ENCODE measurements at places on chromosomes 5 and 9.

GRCh38 chr9:126722252-126722921 lies 82.5 kb upstream of the ZBTB43 start:
- DNase-seq: peak; percentile 94

DNA sequence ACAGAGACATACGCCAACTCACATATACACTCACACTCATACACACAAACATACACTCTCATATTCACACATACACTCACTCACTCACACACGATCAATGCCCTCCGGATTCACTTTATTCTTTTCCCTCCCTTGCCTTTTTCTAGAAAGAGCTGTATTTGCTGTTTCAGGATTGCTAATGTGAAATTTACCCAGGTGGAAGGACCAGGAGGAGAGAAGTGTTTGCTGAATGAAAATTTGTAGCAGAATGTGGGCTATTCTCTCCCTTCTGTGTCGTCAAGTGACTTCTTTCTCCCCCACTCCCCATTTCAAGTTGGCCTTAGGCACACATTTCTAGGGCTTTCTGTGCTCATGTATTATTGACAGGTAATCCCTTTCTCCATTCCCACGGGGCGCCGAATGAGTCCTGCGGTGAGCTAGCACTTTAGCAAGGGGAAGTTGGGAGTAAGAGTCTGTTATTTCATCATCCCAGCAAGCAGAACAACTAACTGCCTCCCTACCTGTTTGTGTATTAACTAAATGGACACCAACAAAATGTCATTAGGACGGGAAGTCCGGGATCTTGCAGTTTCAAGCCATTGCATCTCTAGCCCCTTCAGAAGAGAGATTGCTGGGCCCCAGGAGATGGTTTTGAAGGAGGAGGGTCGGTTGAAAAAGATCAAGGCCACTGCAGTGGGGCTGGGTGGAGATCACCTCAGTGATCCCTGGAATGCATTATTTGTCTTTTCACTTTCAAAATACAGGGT lies 97.1 kb upstream of the TAF11L2 start:
- DNase-seq: no peak

- no peak for DNase-seq
Observed at GRCh38 chr5:85590764-85591163, 1027.0 kb upstream of the COX7C start.

- DNase-seq: no peak
Observed at GRCh38 chr9:8713149-8713810, 913.7 kb upstream of the DMAC1 start.

DNA sequence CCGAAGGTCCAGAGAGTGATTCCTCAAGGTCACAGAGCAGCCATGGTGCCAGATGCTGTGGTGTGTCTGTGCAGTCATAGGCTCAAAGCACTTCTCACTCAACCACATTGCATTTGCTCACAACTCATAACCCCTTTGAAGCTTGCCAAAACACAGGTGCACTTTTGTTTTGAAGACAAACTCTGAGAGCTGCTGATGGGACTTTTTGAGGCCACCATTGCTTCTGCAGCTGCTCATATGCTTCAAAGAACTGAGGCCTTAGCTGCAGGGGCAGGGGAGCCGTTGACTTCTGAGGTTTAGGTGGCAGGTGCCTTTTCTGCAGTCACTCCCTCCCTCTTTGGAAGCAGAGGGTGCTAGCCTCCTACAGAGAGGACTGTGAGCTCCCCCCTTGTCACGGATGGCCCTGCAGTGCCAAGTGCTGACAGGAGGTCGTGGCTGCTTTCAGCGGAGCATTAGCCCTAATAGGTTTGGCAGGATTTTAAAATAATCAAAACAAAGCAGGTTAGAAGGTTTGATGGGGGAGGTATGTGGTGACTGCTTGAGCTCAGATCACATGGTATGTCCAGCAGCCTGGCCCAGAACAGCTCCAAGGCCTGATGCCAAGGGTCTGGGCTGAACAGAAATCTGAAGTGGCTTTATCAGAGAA lies 232.1 kb downstream of the MAN2A1 start:
- no peak for DNase-seq

GRCh38 chr9:96150324-96151227 lies 151.4 kb downstream of the HSD17B3 start:
- no peak for DNase-seq

GRCh38 chr9:8877753-8878494 lies 1078.3 kb upstream of the DMAC1 start:
- DNase-seq: no peak

DNA sequence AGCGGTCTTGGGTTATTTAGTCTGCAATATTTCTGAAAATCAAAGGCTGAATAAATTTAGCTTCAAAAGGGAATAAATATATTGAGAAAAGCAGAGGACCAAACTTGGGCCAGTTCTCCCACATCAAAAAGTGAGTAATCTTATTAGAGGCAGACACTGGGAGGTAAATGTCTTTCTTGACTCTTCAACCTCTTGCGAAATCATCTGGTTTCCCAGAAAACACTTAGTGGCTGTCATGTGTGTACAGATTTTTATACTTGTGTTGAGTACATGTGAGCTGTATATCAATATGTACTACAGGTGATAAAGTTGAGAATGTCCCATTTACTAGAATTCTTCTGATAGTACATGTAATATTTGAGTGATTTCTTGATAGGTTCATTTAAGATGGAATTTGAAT lies 454.9 kb downstream of the PRR16 start:
- DNase-seq: no peak

DNA sequence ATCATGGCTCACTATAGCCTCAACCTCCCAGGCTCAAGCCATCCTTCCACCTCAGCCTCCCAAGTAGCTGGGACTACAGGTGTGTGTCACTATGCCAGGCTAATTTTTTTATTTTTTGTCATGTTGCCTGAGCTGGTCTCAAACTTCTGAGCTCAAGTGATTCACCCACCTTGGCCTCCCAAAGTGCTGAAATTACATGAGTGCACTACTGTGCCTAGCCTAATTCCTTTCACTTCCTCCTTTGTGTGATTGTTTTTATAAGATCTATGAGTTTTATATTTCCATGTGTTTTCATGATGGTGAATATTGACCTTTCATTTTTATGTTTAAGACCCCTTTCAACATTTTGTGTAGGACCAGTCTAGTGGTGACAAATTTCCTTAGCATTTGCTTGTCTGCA lies 55.2 kb upstream of the IL12B start:
- no peak for DNase-seq

GRCh38 chr5:145965804-145966203 lies 29.4 kb downstream of the SH3RF2 start:
- no peak for DNase-seq

DNA sequence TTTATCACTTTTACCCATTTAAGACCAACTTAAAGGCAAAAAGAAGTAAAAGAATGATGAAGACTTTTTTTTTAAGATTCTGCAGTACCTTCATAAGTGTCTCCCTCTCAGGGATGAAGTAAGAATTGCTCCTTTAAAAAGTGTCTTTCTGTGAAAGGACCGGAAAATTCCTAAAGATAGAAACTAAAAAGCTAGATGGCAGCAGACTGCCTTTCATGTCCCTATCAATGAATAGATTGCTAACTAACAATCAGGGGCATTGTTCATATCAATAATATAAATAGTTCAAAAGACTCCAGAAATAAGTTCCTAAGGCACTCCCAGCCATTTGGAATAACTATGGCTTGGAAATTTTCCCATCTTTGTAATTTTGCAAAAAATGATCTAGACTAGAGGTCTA lies 558.0 kb downstream of the PDE4D start:
- DNase-seq: no peak

DNA sequence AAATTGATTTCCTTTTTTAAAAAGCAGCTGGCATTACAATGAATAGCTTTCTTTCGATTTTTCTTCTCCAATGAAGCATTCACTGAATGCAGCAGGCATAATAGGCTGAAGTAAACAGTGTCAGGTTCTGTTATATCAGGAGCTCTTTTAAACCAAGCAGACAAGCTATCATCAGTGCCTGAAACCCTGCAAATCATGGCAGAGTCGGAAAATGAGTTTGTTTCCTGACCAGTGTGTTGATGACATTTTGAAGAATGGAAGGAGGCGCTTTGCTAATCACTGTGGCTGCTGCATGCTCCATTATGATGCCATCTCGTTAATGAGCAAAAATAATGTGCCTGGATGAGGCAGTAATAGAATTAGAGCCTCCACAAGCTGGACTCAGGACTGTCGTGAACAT lies 284.5 kb downstream of the ZNF608 start:
- no peak for DNase-seq

- DNase-seq: no peak
Observed at GRCh38 chr9:122695696-122696095, 20.8 kb downstream of the OR1L3 start.

- no peak for DNase-seq
Observed at GRCh38 chr5:176836811-176837706, 26.7 kb downstream of the UNC5A start.

DNA sequence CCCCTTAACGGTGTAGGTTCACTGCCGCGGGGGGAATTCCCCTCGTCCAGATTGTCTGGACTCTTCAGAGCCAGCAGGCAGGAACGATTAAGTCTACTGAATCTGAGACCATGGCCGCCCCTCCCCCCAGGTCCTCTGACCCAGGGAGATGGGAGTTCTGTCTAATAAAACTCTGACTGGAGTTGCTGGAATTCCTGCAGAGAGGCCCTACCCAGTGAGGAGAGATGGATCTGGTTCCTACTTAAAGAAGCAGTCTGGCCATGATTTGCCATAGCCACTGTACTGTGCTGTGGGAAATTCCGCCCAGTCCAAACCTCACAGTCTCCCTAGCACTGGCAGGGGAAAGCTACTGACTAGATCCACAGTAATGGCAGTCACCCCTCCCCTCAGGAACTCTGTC lies 237.7 kb upstream of the RASA1 start:
- no peak for DNase-seq

- peak; percentile 59 for DNase-seq
Observed at GRCh38 chr5:79229357-79230174, 6.4 kb upstream of the JMY start.

DNA sequence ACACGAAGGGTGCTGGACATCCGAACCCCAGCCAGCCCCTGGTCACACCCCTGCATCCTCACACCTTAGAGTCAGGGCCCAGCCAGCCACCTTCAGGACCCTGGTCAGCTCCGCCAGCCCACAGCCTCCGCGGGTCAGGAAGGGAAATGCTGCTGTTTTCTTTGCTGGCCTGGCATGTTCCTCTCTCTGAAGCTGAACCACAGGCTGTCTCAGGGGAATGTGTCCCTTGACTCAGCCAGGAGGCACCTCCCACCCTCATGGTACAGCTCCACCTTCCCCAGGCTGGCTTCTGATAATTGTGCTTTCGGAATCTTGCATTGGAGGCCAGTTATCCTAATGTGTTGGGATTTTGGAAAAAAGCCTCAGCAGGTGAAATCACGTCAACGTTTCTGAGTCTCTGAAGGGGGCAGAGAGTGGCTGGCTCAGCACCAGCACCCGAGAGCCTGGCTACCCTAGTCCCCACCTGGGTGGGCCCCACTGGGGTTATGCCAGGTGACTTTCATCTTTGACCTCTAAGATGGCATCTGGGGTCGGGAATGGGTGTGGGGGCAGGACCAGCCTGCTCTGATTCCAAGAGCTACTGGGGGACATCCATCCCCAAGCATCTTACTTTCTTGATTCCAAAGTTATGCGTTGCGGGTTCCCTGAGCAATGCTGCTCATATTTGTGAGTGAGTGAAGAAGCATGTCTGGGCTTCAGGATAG lies 9.8 kb upstream of the OLFM1 start:
- DNase-seq: peak; percentile 58

GRCh38 chr9:133269537-133270362 lies 5.3 kb downstream of the ABO start:
- no peak for DNase-seq

DNA sequence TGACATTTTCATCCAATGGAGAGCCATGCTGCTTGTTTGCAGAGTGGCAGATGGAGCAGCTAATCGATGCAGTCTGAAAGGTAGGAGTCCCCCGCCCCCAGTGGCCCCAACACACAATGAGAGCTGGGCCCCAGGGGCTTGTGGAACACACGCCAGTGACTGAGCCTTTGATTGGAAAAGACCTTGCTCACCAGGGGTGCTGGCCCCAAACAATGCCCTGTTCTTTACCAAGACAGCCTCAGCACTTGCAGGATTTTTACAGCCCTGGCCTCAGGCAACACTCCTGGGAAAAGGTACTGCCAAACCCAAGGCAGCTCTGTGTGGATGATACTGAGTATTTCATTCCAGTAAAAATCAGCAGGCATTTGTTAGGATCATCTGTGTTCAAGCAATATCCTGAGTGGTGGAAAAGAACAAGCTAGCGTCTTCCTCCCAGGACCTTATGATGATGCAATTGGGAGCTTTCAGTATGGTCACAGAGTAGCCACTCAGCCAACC lies 276.8 kb upstream of the CLINT1 start:
- no peak for DNase-seq

DNA sequence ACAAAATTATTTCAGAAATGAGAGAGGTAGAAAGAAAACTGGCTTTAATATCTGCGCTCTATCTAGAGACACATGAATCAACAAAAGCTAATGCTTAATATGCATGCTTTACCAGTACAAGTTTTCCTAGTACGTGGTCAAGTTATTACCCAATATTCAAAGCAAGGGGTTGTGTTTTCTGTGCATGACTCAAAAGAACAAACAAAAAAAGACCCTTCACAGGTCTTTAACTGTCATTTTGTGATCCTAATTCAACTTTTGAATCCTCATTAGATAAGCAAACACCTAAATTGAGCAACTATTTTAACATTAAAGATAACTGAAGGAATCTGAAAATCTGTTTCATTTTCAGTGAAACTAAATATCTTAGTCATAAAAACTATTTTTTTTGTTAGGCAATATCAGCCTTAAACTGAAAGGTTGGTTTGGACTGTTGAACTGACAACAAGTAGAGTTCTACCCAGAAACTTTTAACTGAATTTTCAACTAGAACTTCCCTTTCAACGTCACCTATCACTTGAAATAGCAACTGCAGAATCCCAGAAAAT lies 12.5 kb downstream of the ST8SIA4 start:
- no peak for DNase-seq

Measured in GM13976 (cell line).